ENCODE measurements at places on chromosomes 6 and 20.

- no peak for DNase-seq
Measured at GRCh38 chr6:10633216-10633615, 61.2 kb downstream of the C6orf52 start.

- DNase-seq, result no peak
Measured at GRCh38 chr6:70385901-70386300, 27.4 kb upstream of the FAM135A start.

GRCh38 chr6:13357551-13358075 is 29.3 kb upstream of the TBC1D7 start:
- peak; percentile 56 for DNase-seq

DNA sequence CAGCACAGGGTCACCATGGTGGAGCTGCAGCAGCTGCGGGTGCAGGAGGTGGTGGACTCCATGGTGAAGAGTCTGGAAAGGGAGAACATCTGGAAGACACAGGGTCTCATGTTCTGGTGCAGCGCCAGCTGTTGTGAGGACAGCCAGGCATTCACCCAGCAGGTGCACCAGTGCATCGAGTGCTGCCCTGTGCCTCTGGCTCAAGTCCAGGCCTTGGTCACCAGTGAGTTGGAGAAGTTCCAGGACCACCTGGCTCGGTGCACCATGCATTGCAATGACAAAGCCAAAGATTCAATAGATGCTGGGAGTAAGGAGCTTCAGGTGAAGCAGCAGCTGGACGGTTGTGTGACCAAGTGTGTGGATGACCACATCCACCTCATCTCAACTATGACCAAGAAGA is 22.9 kb upstream of the RIPK1 start:
- no peak for DNase-seq

DNA sequence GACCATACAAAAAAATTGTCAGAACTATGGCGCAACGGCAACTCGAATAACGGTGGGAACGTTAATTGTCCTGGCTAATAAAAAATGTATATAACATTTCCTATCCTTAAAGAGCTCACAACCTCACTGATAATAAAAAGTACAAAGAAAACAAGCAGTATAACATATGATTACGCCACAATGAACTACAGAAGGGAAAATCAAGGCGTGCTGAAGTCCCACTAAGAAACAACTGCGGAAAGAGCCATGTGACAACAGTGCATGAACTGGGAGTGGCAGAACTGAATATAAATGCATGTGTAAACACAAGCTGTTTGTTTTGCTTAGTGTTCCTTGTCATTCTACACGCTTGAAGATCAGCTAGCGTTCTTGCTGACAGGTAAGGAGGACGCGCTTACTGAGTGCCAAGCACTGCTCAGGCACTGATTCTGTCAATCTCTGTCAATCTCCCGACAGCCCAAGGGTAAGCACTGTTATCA is 466 bp upstream of the PSMB1 start:
- no peak for DNase-seq

DNA sequence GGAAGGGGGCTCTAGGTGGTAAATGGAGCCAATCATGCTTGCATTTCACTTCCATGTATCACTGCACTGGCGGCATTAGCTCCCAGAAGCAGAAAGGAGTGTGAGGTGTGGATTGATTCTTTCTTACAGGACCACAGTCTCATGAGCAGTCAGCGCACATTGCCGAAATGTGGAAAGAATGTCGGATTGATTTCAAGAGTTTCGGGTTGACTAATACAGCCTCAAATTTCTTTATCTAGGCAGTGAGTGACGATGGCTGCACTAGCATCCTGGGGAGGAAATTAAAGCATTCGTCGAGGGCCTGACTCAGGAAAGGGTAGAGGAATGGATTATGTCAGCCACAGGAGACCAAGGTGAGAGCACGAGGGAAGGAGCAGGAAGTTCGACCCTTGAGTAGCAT is 222.8 kb upstream of the CDYL start:
- no peak for DNase-seq

- no peak for DNase-seq
Measured at GRCh38 chr6:167574431-167575151, 249.7 kb downstream of the TTLL2 start.

- no peak for DNase-seq
Measured at GRCh38 chr6:123402052-123402451, 234.7 kb downstream of the TRDN start.

DNA sequence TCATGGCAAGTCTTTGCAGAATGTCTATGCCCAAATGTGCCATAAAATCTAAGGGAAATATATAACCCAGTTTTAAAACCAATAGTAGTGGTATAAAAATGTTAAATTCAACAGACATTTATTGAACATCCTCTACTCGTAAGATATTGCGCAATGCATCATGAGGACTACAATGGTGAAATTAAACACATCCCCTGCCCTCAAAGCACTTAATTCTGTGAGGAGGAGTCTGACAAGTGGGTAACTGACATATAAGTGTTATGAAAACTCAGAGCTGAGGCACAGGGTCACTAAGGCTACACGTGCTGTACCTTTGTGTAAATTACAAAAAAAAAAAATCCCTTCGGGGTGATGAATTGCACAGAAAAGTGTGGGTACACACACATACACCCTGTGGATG is 6.2 kb downstream of the PKHD1 start:
- no peak for DNase-seq

Data from caudate nucleus (tissue), 63 donors.